ENCODE measurements at places on chromosomes 1 and 21.

- DNase-seq = no peak
These were observed 57.7 kb upstream of the COA6 start for GRCh38 chr1:234315588-234315987.

DNA sequence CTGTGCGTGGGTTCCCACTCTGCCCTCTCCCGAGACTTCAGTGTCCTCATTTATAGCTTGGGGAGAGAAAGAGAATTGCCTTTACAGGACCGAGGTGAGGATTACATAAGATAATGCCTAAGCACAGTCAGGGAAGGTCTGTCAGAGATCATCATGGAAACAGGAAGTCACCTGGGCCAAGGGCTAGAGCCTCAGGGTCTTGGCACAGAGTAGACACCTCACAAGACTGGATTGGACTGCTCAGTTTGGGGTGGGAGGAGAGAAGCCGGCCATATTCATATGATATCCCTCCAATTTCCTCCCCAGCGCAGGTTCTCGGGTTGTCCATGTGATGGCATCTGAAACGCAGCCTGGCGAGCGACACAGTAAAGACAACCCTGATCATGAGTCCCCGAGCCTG is 3.8 kb downstream of the CNR2 start:
- no peak for DNase-seq

DNA sequence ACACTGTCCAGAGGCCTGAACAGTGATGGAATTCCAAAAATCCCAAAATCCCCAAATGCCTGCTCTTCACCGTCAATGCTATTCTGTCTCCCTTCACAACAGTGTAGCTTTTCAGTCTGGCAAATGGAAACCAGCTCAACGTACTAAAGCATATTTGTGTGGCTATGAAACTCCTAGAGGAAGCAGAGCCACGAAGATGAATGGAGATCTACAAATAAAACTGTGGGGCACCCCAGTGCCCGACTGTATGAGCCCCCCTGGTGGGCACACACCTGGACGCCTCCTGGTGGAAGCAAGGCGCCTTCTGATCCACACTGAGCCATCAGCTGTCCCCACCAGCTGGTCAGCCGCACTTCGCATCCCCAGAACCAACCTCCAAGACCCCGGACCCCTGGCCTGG is 129.1 kb upstream of the SOD1 start:
- no peak for DNase-seq

GRCh38 chr1:53553734-53554509 is 94.7 kb downstream of the DMRTB1 start:
- DNase-seq = no peak

GRCh38 chr1:107309962-107310361 is 169.1 kb downstream of the NTNG1 start:
- DNase-seq = no peak

DNA sequence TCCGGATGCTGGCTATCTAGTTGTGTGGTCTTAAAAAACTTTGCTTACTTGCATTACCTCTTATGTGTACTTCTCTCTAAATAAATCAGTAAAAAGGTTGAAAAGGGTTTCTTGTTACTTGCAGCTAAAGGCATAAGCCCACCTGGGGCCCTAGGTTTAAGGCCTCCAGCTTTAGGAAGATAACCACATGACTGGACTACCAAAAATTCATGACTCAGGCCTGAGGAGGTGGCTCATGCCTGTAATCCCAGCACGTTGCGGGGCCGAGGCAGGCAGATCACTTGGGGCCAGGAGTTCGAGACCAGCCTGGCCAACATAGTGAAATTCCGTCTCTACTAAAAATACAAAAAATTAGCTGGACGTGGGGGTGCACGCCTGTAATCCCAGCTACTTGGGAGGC is 142.9 kb downstream of the APP start:
- DNase-seq = peak; percentile 40

DNA sequence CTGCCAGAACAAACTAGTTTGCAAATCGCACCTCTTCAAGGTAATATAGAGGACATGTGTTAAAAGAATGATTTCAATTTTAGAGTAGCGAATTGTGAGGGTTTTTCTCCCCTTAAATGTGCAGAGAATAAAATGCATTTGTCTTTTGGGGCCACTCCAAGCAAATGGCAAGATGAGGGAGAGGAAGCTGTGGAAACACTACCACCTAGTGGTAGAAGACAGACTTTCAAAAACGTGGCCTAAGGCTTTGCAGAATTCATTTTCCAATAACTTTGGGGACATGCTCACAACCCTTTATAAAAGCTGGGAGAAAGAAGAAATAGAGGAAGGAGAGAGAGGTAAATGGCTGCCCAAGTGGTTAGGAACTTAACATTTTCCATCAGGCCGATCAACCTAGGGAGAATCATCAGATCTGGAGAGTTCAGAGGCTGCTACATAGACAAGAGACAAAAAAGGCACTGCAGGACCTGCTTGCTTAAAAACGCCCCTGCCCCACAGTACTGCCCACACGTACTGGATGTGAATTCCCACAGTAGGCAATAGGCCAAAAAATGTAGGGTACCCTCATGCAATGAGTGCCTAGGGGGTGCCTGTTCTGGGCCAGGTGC is 15.7 kb upstream of the RCAN1 start:
- DNase-seq = peak; percentile 59

DNA sequence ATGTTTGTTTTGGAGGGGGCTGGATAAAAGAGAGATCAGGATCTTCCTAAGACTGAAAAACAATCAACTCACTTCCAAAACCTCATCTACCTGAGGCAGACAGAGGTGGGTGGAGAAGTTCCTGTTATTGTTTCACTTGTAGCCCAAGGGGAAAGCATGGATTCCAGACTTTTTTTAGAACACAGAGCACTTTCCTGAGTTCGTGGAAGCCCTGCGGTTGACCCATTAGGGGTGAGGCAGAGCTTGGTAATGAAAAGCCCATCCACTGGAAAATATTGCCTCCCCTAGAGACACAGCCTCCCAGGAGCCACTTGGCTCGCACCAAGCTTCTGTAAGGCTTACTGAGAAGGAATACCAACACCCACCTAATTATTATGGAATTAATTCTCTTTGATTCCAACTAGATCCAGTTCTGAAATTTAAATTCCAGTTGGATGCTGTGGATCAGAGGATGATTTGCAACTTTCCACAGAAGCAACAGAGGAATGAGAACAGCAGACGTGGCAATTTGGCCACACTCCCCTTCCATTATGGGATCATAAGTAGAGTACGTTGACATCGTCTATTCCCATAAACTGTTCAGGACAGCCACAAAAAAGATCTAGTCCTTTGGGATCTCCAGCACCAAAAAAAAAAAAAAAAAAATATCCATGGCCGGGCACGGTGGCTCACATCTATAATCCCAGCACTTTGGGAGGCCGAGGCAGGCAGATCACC is 4.1 kb upstream of the PEF1 start:
- DNase-seq = peak; percentile 57

DNA sequence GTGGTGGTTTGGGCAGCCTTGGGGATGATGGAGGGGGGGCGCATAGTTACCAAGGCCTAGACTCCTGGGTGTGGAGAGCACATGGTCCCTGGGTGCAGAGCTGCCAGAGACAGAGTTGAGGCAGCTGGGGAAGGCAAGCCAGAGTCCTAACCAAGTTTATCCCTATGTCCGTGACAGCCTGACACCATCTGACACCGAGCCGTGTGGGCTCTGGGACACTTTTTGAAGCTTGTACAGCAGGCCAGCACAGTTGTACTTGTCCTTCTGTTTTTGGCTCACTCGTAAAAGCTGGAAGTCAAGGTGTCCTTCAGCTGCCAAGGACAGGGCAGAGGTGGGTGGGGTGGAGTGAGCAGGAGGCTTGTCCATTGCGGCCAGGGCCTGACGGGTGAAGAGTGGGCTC is 28.5 kb downstream of the SLC26A9 start:
- no peak for DNase-seq

DNA sequence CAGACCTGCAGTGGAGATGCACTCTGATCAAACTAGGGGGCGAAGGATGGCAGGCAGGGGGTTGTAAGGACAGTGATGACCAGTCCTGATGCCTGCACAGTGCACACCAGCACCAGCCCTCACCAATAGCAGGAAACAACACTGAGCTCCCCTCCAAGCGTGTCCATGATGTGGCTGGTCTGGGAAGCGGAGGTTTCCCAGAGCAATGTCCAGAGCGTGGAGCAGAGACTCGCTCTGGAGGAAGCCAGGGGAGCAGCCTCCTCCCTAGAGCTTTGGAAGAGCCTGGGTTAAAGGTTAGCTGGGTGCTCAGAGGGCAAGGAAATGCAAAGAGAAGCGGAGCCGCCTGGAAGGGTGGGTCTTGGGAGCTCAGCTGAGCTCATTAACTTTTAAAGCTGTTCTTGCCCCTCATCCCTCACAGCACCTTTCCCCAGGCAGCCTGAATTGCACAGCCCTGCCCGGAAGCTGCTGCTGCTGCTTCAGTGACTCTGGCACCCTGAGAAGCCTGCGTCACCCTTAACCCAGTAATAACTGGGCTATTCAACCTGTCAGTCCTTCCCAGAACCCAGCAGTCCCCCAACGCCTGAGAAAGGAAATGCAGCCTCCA is 162.2 kb upstream of the RAB4A start:
- DNase-seq = no peak

DNA sequence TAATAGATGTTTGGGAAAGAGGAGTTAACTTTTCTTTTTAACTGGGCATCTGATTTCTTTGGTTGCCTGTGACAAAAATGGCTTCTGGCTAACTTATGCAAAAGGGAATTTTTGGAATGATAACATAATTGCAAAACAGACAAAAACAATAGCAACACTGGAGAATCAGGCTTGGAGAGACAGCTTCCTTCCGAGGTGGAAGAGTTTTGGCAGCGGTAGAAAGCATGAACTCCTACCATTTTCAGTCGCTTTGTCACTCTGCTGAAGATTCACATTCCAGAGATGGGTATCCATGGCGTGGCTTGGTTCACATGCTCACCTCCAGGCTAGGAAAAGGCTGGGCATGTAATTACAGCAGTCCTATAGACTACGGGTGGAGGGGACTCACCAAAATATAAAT is 17.2 kb upstream of the FGGY start:
- no peak for DNase-seq

GRCh38 chr1:234498448-234499118 is 19.6 kb upstream of the TARBP1 start:
- no peak for DNase-seq

DNA sequence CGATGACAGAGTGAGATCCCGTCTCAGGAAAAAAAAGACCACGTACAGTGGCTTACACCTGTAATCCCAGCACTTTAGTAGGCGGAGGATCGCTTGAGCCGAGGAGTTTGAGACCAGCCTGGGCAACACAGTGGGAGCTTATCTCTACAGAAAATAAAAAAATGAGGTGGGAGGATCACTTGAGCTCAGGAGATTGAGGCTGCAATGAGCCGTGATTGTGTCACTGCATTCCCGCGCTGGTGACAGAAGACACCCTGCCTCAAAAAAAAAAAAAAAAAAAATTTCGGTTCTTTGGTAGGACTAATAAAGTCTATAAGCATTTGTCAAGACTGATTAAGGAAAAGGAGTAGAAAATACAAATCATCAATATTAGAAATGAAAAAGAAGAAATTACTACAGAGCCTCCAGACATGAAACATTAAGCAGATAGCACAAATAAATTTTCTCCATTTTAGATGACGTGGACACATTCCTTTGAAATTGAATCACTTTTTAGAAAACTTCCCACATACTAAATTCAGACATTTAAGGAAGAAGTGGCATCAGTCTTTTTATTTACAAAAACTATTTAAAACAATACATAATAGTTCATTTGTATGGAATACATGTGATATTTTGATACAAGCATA is 30.4 kb downstream of the MORC3 start:
- peak; percentile 68 for DNase-seq

- DNase-seq = peak; percentile 66
These were observed 2.6 kb downstream of the CLCA1 start for GRCh38 chr1:86471291-86471690.

DNA sequence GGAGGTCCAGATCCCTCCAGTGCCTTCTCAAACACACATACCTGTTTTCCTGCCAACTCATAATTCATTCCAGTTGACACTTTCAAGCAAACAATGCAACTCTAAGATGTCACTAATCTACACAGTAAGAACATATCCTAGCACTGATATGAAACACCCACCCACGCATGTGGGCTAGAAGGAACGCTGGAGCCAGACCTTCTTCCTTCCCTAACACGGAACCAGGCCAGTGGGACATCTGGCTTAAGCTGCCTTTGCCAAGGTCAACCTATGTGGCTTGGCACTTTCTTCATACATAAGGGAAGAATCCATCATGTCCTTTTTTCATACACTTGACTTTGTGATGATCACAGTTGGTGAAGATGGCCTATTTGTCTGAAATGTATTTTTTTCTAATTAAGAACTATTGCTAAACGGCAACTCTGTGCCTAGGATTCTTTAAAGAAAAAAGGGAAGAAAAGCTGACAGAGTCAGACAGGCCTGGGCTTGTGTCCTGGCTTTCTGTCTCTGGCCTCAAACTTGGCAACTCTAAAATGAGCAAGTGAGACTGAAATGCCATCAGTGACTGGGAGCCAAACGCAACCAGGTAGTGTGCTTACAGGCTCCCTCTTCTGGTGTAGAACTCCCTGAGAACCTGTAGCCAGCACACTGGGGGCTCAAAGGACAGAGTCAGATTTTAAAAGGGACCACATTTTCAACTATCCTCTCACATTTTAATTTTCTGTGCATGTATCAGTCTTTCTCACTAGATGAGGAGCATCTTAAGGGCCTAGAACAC is 92.6 kb upstream of the BEND5 start:
- no peak for DNase-seq

- no peak for DNase-seq
These were observed 24.3 kb downstream of the STYXL2 start for GRCh38 chr1:167118188-167118587.
